ENCODE measurements at places on chromosomes 16 and 17. TPM values are rescaled to one million over a fixed set of nuclear protein-coding genes. Genes with fewer than 3 reads are reported as not detected.

SLC16A5 gene
- polyA plus RNA-seq: 3.6 TPM

PLK1 gene
- polyA plus RNA-seq: 0.87 TPM

OR3A3 gene
- polyA plus RNA-seq: not detected

ZNF287 gene
- polyA plus RNA-seq: 32.0 TPM

VAT1L gene
- polyA plus RNA-seq: 0.19 TPM

MMP15 gene
- 31.4 TPM for polyA plus RNA-seq

CDRT4 gene
- polyA plus RNA-seq: 4.2 TPM

TRPV3 gene
- polyA plus RNA-seq: 0.19 TPM

TMEM95 gene
- not detected for polyA plus RNA-seq

PSMC5 gene
- polyA plus RNA-seq: 228 TPM

DNAH9 gene
- polyA plus RNA-seq: 0.10 TPM

SMPD3 gene
- polyA plus RNA-seq: 0.15 TPM

PPP1R27 gene
- polyA plus RNA-seq: not detected

P2RX1 gene
- polyA plus RNA-seq: 0.37 TPM

MPP3 gene
- 90.1 TPM for polyA plus RNA-seq

TBC1D26 gene
- polyA plus RNA-seq: 0.07 TPM

AP1G1 gene
- polyA plus RNA-seq: 12.4 TPM

AURKB gene
- 1.5 TPM for polyA plus RNA-seq

LITAFD gene
- not detected for polyA plus RNA-seq

SLC5A11 gene
- 0.06 TPM for polyA plus RNA-seq

IGSF6 gene
- polyA plus RNA-seq: 0.55 TPM

LGALS9 gene
- 18.8 TPM for polyA plus RNA-seq

MT4 gene
- polyA plus RNA-seq: not detected

FN3K gene
- 48.4 TPM for polyA plus RNA-seq

DHRS7C gene
- 44.9 TPM for polyA plus RNA-seq

CD300A gene
- 1.9 TPM for polyA plus RNA-seq

ZNF624 gene
- 0.66 TPM for polyA plus RNA-seq

ALDH3A1 gene
- polyA plus RNA-seq: not detected

CORO6 gene
- polyA plus RNA-seq: 262 TPM

MAPT gene
- polyA plus RNA-seq: 0.90 TPM

OR4D2 gene
- not detected for polyA plus RNA-seq

HNF1B gene
- polyA plus RNA-seq: not detected

PRSS33 gene
- not detected for polyA plus RNA-seq

PRSS8 gene
- polyA plus RNA-seq: 0.09 TPM

SMARCD2 gene
- 31.3 TPM for polyA plus RNA-seq

SYCE1L gene
- polyA plus RNA-seq: 1.2 TPM

XYLT1 gene
- polyA plus RNA-seq: 0.29 TPM

GAST gene
- not detected for polyA plus RNA-seq

GPR179 gene
- under 0.01 TPM for polyA plus RNA-seq

FMNL1 gene
- 5.3 TPM for polyA plus RNA-seq

SLC22A31 gene
- not detected for polyA plus RNA-seq

CD300LF gene
- polyA plus RNA-seq: 0.36 TPM

SCARF1 gene
- polyA plus RNA-seq: 10.2 TPM

NOTUM gene
- polyA plus RNA-seq: 0.74 TPM

DLX3 gene
- polyA plus RNA-seq: not detected

ABI3 gene
- 6.2 TPM for polyA plus RNA-seq

TBX21 gene
- polyA plus RNA-seq: 0.15 TPM
